Mesendoderm (in vitro differentiated cells): ENCODE measurements at places on chromosomes 5 and 9.
A peak's percentile ranks its signal among the peaks of the same experiment; 100 is the strongest.

DNA sequence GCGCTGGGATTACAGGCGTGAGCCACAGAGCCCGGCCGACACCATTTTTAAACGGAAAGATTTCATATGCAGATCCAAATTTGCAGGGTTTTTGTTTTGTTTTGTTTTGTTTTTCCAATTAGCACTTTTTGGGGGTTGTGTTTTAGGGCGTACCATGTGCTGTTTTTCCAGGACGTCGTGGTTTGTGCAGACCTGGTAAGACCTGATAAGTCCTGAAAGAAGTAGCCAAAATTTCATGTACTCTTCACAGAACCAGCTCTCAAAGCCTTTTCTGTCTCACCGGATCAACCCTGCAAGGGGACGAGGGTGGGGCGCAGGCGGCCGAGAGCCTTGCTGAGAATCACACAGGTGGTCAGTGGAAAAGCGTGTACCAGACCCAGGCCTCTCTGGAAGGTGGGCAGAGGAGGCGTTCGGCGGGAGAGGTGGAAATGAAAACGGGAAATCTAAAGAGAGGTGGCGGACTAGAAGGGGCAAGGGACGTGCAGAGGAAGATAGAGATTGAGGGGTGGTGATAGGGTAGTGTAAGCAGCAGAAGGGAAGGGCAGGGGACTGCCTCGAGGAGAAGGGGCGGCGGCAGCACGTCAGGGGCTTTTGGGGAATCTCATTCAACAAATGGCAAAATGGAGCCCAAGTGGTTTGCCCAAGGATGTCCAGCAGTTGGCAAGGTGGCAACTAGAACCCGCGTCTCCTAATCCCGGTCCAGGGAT, 1.1 kb upstream of the FAF2 start:
- peak; percentile 17 for DNase-seq

- DNase-seq = no peak
Observed at GRCh38 chr5:150639751-150640150, 709 bp upstream of the SYNPO start.

DNA sequence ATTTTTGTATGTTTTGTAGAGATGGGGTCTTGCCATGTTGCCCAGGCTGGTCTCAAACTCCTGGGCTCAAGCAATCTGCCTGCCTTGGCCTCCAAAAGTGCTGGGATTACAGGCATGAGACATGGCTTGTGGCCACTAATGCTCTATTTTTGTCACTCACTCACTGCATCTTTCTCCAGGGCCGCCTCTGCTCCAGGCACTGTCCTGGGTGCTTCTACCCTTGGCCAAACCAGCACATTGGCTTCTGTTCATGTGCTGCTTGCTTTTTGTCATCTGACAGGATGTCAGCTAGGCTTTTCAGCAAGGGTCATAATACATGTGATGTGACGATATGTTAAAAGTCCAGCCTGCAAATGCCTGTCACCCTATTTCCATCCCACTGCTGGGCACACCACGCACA, 3.2 kb downstream of the ODF2 start:
- DNase-seq = no peak

DNA sequence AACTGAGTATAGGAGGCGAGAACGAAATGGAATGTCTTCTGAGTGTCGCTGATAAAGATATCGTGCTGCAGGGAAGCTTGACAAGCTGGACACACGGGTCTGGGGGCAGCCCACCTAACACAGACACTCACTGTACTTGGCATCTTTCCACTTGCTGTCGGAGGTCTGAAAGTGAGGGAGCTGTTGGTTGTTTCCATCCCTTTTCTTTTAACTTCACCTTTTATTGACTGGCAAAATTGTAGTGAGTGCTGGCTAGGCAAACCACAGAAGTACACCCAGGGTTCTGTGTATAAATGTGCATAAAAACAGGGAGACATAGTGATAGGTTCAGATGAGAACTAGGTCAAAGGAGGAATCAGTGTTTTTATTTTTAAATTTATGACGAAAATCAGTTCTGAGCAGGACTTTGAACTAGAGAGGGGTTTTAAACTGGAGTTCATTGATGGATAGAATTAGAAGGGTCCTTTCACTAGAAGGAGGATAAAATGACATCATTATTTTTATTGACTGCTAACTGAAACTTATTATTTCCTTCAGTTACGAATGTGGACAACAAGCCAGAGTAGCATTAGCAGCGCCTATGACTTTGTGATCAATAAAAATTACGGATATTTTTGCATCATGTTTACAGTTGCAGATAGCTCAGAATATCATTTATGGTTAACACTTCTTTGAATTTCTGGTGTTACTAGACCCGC, 817 bp downstream of the GAPVD1 start:
- DNase-seq = no peak

DNA sequence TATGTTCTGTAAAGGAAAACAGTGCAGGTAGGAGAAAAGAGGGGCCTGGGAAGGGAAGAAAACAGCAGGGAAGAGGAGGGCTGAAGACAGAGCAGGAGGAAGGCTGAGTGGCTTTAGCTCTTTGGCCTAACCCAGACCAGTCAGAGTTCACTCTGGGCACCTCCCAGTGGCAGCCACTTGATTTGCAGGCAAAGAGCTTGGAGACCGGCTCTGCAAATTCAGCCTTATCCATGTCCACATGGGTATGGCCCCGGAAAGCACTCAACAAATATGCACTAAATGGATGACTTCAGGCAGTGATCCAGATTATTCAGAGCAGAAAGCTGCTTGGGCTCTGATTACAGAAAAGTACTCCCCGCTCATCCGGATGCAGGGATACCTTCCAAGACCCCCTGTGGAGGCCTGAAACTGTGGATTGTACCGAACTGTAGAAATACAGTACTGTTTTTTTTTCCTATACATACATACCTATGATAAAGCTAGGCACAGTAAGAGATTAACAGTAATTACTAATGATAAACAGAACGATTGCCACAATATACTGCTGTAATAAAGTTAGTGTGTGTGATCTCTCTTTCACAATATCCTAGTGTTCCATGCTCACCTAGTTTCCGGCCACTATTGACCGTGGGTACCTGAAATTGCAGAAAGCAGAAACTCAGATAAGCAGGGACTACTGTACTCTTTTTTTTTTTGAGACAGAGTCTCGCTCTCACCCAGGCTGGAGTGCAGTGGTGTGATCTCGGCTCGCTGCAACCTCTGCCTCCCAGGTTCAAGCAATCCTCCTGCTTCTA, 4.6 kb upstream of the RNU6ATAC start:
- peak; percentile 57 for DNase-seq

DNA sequence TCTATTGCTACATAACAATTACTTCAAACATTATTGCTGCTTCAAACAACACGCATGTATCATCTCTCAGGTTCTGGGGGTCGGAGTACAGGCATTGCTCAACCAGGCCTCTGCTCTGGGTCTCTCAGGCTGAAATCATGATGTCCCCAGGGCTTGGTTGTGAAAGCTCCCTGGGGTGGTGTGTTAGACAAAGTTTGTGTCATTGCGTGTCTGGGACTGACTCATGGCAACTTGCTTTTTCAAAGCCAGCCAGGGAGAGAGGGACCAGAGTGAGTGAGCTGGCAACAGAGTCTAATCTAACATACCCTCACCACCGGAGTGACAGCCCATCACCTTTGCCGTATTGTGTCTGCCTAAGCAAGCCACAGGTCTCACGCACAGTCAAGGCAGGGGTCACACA, 259.2 kb upstream of the NFIL3 start:
- no peak for DNase-seq

DNA sequence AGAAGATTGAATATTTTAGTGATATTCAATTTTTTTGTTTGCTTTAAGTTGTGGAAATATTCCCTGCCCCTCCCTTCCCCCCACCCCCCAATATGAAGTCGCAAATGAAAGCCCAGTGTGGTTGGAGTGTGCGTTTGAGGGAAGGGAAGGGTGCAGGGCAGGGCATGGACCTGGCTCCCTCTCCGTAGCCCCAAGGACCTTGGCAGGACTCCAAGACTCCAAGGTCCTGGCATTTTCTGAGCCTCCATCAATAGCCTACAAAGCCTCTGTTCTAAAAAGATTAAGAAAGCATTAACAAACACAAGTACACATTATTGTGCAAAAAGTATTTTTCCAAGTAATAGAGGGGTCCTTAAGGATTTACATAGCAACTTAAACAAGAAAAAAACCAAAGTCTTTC, 38.8 kb upstream of the PTPN3 start:
- DNase-seq = no peak
